Esophagus muscularis mucosa (tissue), 4 donors: ENCODE measurements at places on chromosomes 12 and 14.

DNA sequence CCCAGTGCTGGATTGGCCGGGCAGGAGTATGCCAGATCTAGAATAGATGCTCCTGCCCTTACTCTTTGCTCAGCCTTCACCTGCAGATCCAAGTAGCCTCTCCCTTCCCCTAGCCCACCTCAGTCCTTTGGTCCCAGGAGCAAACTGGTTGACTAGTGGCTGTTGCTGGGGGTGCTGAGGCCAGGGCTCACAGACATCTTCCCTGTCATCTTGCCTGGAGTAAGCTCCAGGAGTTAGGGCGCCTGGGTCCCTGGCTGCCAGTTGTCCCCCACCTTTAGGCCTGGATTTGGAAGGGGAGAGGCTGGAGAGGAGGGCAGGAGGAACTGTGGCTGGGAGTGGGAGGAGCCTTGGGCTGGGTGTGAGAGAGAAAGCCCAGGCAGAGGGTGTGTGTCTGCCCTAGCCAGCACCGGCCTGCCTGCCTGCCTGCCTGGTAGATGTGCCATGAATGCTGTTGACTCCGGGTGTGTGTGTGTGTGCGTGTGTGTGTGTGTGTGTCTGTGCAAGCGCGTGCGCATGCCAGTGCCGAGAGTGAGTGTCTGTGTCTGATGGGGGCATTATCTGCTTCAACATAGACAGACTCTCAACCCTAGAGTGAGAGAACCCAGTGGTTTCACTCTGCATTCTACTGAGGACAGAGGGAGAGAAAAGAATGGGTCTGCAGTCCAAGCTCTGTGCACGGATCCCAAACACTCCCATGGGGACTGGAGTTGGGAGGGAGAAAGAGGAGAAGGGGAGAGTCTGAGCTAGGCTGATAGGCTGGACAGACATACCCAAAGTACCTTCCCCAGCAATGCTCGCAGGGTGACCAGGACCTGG is 845 bp upstream of the RARG start:
- no peak for DNase-seq

GRCh38 chr12:65540140-65540539 is 261.7 kb downstream of the MSRB3 start:
- DNase-seq: no peak

DNA sequence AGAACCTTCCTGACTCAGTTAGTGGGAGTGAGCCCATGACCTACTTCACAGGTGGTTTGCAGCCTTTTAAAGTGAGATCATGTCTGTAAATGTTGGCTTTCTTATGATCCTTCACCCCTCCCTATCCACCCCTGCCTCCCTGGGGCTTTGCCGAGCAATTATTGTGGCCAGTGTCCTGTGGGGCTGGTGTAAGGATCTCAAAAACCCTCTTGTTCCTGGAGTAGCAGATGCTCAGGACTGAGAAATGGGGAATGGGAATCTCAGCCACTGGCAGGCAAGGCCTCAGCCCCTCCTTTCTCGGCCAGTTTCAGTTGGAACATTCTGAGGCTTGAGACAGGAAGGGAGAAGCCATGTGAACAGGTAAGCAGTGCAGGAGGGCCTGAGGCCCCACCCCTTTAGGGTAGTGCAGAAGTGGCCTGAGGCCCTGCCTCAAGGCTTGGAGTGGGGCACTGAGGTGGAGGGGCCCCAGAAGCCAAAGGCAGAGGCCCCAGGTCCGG is 53.8 kb downstream of the PLEKHG3 start:
- DNase-seq: no peak

- no peak for DNase-seq
These were observed 171.1 kb upstream of the PRMT8 start for GRCh38 chr12:3319723-3320492.

- no peak for DNase-seq
These were observed 12.0 kb upstream of the RNU6-7 start for GRCh38 chr14:32189811-32190210.

DNA sequence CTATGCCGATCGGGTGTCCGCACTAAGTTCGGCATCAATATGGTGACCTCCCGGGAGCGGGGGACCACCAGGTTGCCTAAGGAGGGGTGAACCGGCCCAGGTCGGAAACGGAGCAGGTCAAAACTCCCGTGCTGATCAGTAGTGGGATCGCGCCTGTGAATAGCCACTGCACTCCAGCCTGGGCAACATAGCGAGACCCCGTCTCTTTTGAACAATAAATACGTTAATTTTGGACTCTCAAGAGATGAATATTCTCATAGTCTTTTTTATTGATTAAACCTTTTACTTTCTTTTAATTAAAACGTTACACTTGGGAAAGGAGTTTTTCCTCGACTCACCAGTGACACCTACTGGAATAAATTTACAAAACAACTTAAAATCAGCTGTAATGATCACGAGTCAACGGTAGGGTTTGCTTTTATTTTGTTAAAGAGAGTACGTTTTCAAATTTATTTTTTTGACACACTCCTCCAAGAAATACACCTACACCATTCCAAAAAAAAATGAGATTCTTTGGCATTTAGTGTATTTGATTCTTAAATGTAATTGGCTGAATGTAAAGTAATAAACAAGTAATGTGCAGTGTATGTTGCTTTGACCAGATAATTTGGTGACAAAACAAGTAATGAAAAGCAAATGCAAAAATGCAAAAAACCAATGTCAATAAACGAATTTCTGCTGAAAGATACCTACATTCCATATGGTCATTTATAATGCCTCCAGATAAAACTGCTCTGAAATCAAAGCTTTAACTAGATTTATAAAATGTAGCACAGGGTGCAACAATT is 687 bp upstream of the RPS29 start:
- no peak for DNase-seq

DNA sequence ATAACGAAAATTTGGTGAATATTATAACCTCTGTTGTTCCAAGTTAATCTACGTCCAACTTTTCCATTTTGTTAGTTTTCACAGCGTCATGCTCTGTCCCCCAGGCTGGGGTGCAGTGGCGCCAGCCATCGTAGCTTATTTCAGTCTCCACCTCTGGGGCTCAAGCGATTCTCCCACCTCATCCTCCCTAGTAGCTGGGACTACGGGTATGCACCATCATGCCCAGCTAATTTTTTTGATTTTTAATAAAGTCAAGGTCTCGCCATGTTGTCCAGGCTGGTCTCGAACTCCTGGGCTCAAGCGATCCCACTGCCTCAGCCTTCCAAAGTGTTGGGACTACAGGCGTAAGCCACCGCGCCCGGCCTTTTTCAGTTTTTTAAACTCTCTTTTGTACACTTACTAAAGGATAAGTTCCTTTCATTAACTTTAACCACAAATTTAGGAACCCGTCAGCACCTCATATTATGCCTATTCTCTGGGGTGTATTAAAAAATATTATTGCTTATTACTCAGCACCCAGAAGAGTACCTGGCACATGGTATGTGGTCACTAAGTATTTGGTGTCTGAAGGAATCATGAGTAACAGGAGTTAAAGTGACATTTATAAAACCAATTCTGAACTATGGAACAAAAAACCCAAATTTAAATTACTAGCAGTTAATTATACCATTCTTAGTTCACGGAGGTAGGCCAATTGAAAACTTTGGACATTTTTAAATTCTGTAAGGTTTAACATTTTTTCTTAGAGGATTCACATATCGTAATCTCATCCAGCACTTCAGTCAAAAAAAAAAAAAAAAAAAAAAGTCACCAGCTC is 925 bp upstream of the MIPOL1 start:
- DNase-seq: no peak

DNA sequence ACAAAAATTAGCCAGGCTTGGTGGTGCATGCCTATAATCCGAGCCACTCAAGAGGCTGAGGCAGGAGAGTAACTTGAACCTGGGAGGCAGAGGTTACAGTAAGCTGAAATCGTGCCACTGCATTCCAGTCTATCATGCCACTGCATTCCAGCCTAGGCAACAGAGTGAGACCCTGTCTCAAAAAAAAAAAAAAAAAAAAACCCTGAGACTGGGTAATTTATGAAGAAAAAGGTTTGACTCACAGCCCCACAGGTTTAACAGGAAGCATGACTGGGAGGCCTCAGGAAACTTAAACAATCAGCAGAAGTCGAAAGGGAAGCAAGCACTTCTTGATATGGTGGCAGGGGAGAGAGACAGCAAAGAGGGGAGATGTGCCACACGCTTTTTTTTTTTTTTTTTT is 123.2 kb downstream of the GXYLT1 start:
- DNase-seq: no peak

DNA sequence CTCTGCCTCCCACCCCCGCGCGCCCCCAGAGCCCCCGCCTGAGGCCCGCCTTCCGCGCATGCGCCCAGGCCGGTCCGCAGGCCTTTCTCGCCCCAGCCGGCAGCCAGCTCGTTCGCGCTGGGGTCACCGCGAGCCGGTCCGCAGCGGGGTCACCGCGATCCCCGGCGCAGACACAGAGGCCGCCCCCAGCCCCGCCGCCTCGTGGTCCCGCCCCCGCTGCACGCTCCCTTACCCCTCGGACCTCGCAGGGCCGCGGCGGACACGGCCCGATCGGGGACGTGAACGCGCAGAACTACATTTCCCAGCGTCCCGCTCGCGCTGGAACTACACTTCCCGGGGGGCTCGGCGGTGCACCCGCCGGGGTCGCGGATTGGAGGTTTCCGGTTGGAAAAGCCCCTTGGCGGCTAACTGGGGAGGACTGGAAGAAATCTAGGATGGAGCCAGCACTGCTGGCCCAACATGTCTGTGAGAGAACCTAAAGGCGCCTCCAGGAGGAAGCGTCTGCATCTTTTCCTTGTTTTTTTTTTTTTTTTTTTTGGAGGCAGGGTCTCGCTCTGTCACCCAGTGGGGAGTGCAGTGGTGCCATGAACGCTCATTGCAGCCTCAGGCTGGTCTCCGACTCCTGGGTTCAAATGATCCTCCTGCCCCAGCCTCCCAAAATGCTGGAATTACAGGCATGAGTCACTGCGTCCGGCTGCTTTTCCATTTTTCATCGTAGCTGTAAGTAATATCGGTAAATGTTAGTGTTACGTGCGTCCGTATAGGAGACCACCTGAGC is at the start of gene ZNF605:
Gene ZNF605, minus strand, starts transcription at position 296 of the 778 bp plus-strand sequence. CDS start 10,671 bp downstream, outside the sequence.
- peak; percentile 95 for DNase-seq

GRCh38 chr14:67446371-67447032 is 34.5 kb upstream of the PLEK2 start:
- DNase-seq: no peak

GRCh38 chr14:55599250-55599879 is 19.4 kb downstream of the KTN1 start:
- no peak for DNase-seq

GRCh38 chr12:4417455-4417854 is 28.2 kb downstream of the FGF6 start:
- no peak for DNase-seq
